ENCODE measurements at places on chromosomes 2 and 18. TPM values are rescaled to one million over a fixed set of nuclear protein-coding genes. Genes with fewer than 3 reads are reported as not detected.

The RGPD8 gene
- 16.0 TPM for total RNA-seq

DNA sequence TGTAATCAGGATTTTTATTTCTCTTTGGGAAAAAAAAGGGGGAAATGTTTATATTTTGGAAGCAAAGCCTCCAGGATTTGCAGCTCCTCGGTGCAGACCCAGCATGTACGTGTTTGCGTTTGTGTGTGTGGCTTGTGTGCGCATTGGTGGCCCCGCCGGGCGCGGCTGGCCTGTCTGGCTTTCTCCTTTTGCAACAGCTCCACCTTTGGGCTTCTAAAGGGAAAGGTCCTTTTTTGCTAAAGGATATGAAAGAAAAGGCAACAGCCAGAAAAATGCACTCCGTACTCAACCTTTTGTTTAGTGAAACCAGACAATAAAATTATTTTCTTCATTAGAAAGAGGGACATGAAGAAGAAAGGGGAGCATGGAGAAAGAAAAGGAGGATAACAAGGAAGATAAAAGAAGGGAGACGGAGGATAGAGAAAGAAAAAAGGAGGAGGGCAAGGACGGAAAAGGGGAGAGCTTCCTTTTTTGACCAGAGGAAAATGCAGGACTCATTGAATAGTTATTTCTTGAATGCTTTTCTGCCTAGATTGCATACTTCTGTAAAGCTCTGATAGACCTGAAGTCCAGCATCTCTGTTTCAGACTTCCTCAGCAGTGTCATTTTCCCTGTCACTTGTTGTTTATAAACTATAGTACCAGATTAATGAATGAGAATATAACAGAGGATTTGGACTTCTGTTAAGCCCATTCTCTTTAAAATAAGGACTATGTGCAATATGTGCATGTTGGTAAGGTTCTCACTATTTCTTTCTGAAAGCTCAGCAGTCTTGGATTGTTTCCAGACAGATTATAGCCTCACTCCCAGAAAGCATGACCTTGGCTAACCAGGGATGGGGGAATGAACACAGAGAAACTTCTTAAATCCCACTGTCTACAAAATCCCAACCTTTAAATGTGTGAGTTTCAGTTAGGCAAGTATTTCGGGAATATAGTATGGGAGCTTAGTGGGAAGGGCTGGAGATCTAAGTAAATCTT, 563.1 kb upstream of the PIK3C3 start:
- no peaks in the 10 kb centered on the region for H3K36me3 ChIP-seq
- H3K27me3 ChIP-seq, result no peaks in the 10 kb centered on the region
- DNase-seq, result peak; percentile 45
- no peaks in the 10 kb centered on the region for H3K4me1 ChIP-seq
- H3K27ac ChIP-seq, result no peak overlapping the region
- H3K4me3 ChIP-seq, result no peak overlapping the region

DNA sequence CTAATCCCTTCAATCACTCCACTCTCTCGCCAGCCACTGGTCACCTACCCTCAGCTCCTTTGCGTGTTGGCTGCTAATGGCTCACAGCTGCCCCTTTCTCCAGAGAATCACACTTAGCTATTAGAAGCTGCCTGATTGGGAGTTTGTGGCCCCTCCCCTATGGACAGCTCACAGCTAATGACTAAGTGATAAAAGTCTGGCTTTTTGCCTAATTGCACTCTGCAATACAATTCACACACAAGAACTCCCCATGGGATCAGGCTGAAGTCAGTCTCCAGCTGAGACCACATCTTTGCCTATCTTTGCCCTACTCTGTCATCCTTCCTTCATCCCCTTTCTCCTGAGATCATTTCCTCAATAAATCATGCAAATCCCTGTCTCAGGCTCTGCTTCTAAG, 701.9 kb upstream of the RAB6C start:
- H3K27me3 ChIP-seq, result no peaks in the 10 kb centered on the region
- no peak overlapping the region for H3K27ac ChIP-seq
- H3K36me3 ChIP-seq, result no peaks in the 10 kb centered on the region
- no peaks in the 10 kb centered on the region for H3K4me1 ChIP-seq
- no peak for DNase-seq

DNA sequence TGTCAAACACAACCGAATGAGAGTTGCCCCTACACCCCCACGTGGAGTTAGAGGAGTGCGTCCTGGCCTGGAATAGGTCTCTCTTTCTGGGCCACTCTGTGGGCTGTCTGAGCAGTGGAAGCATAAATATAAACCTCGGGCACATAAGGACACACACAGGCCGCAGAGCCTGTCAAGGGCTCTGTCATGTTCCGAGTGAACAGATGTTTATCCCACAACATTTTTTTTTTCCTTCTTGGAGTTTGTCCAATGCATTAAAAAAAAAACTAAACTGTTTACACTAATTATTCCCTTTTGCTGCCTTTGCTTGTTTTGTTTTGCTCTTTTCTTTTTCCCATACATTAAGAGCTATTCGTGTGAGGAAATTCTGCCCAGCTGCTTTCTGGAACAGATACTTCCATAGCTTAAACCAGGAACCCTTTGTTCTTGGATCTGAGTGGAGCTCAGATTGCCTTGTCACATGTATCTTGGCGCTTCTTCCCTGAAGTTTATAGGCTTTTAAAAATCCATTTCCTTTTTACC, 228.3 kb upstream of the FOSL2 start:
- H3K36me3 ChIP-seq, result no peaks in the 10 kb centered on the region
- no peak overlapping the region for H3K27ac ChIP-seq
- peaks cover 17% of the 10 kb centered on the region for H3K4me1 ChIP-seq
- DNase-seq, result no peak
- no peak overlapping the region for H3K4me3 ChIP-seq

The ELOA2 gene
- total RNA-seq, result not detected

The NLRC4 gene
- total RNA-seq, result 24.4 TPM

The ANO7 gene
- 1.3 TPM for total RNA-seq

DNA sequence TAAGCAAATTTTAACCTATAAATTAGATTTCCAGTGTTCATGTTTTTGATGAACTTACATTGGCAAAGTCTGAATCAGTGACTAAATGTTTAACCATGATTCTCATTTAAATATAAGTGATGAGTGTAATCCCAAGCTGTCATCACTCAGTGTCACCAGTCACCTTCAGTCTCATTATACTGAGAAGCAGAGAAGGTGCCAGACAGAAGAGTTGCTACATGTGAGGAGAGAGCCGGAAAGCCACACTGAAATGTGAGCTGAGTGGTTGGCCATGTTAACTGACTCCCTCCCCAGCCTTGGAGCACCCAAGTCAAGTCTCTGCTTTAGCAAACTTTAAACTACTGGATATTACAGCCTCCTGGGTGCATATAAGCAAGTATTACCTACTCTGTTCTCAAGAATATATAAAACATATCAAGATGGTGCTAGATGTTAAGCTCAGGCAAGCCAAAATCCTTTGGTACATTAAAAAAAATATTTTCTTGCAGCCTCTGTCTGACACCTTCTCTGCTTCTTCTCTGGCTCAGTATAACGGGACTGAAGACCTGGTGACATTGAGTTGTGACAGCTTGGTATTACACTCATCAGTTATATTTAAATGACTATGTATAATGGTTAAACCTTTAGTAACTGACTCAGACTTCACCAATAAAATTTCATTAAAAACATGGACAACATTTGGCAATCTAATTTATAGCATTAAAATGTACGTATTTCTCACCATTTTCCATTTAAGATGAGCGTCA, 75.8 kb upstream of the MAP3K20 start:
- DNase-seq, result no peak
- H3K4me1 ChIP-seq, result peaks cover 12% of the 10 kb centered on the region
- H3K27ac ChIP-seq, result no peak overlapping the region
- no peaks in the 10 kb centered on the region for H3K27me3 ChIP-seq
- H3K36me3 ChIP-seq, result no peaks in the 10 kb centered on the region
- no peak overlapping the region for H3K4me3 ChIP-seq

DNA sequence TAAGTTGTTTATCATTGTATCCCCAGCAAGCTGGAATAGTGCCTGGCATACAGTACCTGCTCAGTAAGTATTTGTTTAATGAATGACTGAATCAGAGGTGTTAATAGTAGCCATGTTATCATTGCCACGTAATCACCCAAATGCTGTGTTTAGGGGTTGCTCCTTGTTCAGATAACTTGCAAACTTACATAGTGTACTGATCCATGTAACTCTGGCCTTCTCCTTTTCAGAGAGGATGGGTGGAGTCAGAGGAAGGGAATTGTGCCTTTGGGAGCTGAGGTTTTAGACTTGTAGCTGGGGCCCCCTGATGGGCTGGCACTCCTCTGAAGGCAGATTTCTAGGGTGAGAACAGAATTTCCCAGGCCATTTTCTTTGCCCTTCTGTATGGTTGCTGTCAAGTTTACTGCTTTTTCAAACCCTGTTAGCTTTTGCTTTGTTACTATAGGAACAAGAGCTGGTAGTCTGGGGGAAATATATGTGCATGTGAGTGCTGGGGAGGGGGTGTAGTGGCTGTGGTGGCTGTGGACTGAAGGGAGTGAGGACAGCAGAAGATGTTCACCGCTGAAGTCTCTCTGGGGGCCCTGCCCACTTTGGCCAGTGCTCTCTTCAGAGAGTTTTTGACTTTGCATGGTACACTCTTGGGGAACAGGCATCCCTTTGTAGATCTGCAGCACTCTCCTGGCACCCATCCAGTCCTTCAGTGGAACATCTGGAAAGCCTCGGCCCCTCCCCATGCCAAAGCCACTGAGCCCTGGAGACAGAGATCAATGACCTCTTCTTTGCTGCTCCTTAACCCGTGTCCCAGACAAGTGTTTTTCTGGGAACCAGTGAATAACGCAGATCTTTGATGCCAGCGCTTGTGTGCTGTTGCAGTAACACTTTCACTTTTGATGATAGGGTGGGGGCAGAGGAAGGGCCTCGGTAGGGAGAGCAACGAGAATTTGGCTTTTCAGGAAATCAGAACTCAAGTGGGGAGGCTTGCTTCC, 209.0 kb downstream of the PRKCE start:
- H3K36me3 ChIP-seq, result no peaks in the 10 kb centered on the region
- peak overlapping the region; percentile 72 for H3K27ac ChIP-seq
- H3K4me3 ChIP-seq, result peak overlapping the region; percentile 32
- H3K27me3 ChIP-seq, result no peaks in the 10 kb centered on the region

The UPP2 gene
- not detected for total RNA-seq

DNA sequence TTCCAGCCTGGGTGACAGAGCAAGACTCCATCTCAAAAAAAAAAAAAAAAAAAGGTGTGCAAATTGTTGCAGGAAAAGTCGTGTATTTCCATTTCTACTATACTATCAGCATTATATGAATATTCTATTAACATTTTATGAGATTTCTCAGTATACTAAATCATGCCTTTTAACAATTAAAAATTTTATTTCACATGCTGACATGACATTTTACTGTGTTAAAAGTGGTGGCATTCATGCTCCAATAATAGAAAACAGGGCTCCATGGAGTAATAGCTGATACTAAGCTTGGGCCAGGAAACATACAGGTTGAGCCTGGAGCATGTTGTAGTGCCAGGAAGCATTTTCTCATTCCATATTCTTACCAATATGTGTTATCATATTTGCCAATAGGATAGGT, 141.4 kb downstream of the SPAG16 start:
- H3K27ac ChIP-seq, result no peak overlapping the region
- H3K27me3 ChIP-seq, result no peaks in the 10 kb centered on the region
- no peak overlapping the region for H3K4me3 ChIP-seq
- no peak for DNase-seq
- H3K36me3 ChIP-seq, result no peaks in the 10 kb centered on the region

- no peaks in the 10 kb centered on the region for H3K27me3 ChIP-seq
- no peak overlapping the region for H3K27ac ChIP-seq
- H3K4me3 ChIP-seq, result no peak overlapping the region
- H3K4me1 ChIP-seq, result no peaks in the 10 kb centered on the region
These were observed 47.2 kb downstream of the VIL1 start for GRCh38 chr2:218465987-218466633.

DNA sequence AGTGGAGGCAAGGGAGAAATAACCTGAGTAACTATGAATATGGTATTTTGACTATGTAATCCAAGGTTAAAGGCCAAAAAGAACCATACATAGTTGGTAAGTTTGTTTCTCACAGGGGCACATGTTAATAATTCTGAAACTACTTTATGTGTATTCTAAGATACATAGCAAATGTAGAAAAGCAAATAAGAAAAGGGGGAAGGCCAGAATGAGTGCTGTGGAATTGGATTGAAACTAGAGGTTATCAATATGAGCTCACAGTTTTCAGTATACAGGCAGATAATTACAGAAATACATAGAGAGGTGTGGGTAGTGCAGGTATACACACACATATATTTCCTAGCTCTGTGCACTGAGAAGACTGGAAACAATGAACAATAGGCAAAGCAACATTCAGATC, 13.7 kb downstream of the INO80C start:
- peaks cover 14% of the 10 kb centered on the region for H3K4me1 ChIP-seq

DNA sequence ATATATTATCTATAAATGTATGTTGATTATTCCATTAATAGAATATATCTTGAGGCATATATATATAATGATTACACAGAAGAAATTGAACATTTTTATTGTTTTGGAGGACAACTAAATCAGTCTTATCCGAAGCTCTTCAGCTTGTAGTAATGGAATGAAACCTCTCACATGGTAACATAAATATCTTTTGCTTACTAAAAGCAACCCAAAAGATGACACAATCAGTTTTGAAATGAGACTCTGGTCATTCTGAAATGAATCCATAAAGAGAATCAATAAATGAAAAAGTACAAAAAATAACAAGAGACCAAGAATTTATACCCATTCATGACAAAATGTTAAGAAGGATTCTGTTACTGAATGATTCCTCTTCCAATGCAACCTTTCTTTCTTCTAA, 110.2 kb downstream of the FIGN start:
- H3K36me3 ChIP-seq, result no peaks in the 10 kb centered on the region
- no peaks in the 10 kb centered on the region for H3K27me3 ChIP-seq
- H3K4me3 ChIP-seq, result no peak overlapping the region
- no peak overlapping the region for H3K27ac ChIP-seq

GRCh38 chr2:45960057-45960863, 308.8 kb downstream of the PRKCE start:
- no peaks in the 10 kb centered on the region for H3K36me3 ChIP-seq
- no peak overlapping the region for H3K27ac ChIP-seq
- peaks cover 51% of the 10 kb centered on the region for H3K4me1 ChIP-seq
- no peak overlapping the region for H3K4me3 ChIP-seq

The ETAA1 gene
- total RNA-seq, result 13.6 TPM

- no peaks in the 10 kb centered on the region for H3K4me1 ChIP-seq
- H3K4me3 ChIP-seq, result no peak overlapping the region
- no peaks in the 10 kb centered on the region for H3K36me3 ChIP-seq
- DNase-seq, result no peak
These were observed 190.7 kb upstream of the ACAA2 start for GRCh38 chr18:50004013-50004412.

All from lower lobe of right lung (tissue), 2 donors.